ENCODE measurements at places on chromosomes 1 and 21.

GRCh38 chr1:187046293-187046692 lies 217.5 kb downstream of the PLA2G4A start:
- DNase-seq, result no peak

DNA sequence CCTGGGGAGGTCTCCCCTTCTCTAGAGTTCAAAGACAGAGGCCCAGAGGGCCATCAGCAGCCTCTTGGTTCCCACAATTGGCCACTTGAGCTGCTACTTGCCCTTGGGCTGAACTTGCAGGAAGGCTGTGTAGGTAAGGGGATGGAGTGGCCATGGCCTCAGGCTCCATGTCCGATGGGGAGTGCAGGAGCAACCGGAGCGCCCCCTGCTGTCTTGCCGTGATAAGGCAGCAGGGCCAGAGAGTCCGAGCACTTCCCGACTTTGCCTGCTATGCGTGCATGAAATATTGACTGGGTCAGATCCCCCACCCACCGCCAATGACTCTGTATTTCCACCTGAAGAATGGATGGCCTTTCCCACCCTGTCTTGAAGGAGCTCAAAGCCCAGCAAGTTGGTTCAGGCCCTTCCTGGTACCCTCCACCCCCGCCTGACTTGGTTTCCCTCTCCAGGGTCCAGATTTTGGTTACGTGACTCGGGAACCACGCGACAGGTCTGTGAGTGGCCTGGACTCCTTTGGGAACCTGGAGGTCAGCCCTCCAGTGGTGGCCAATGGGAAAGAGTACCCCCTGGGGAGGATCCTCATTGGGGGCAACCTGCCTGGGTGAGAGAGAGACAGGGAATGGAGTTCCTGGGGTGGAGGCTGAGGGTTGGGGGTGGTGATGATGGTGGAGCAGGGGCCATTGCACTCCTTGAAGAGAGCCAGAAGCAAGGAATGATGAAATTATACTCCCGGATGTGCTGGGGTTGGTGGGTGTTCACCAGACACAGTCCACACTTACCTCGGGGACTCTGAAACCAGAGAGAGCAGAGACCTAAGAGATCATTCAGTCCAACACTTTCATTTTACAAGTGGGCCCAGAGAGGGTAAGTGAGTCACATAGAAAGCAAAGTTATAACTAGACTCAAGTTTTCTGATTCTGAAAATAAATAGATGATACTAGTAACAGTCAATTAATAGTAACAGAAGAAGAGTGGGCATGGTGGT lies 25.6 kb downstream of the PADI3 start:
- peak; percentile 0 for DNase-seq

GRCh38 chr1:109214695-109215623 lies 1.2 kb downstream of the SARS1 start:
- no peak for DNase-seq

DNA sequence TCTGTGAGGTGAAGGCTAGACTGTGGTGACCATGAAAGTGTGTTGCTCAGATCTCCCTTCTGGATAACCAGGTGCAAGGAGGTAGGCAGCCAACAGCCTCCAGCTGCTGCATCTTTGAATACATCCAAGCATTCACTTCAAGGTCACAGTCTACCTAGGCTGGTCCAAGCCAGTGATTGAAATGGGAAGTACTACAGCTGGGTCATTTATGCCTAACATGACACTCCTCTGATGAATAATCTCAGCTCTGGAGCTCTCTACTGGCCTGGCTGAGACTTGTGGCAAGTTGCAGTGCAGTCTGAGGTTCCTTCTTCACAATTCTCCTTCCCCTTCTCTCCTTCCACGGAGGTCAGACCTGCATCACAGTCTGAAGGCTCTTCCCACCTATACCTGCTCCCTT lies 35.0 kb upstream of the ARHGAP29 start:
- no peak for DNase-seq

- DNase-seq, result no peak
Measured at GRCh38 chr1:21184276-21184675, 7.6 kb upstream of the EIF4G3 start.

GRCh38 chr1:67704351-67704750 lies 19.4 kb downstream of the GADD45A start:
- DNase-seq, result no peak

DNA sequence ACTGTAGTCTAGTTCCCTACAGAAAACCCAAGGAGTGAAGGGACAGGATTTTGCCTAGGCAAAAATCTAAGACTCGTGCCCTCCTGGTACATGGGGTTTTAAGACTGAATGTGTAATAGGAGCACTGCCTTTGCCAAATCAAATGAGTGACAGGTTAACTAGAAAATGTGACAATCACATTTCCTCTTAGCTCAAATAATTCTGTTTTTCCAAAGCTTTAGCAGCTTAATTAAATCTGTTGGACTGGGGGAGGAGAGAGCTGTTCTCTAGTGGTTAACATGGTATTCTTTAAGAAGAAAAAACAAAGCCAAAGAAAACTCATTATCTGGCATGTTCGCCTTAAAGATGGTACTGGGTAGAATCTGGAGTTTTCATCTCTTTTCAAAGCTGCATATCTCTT lies 12.6 kb downstream of the FNDC5 start:
- no peak for DNase-seq

- DNase-seq, result no peak
Measured at GRCh38 chr21:34800797-34801518, 132.2 kb downstream of the CLIC6 start.

DNA sequence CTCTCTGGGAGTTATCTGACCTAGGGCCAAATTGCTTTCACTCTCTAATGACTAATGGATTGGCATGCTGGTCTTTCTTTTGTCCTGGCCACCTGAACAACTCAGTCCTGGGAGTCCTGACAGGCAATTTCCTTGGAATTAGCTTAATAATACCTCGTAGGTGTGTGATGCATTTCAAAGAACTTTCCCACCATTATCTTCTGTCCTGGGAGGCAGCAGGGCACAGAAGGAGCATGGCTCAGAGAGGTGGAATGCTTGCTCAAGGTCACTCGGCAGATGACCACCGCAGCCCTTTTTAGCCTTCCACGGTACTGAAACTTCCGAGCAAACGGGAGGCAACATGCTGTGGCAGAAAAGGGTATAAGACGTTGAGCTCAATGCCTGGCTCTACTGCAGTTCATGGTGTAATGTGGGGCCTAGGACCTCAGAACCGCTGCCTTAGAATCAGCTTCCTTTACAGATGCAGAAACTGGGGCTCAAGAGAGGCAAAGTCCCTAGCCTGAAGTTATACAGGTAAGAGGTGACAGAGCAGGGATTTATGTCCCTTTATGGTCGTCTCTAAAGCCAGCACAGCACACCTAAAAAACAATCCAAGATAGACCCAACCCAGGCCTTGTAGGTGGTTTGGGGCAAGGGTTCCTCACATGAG lies 3.2 kb downstream of the ID3 start:
- DNase-seq, result no peak

DNA sequence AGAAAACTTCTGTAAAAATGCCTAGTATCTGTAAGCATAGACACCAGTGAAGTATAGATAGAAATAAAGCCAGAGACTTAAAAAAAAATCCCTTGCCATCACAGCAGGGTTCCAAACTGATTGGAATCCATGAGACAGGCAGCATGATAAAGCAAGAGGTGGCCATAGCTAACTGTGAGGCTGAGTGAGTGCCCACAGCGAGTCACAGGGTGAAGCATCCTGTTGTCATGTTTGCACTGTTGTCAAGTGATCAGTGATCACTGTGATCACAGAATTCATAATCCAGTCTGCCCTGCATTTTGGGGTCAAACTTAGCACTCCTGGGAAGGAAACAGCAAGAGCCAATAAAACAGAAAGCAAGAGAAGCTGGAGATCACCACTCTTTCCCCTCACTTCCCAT lies 33.3 kb downstream of the LRRC8B start:
- DNase-seq, result no peak

DNA sequence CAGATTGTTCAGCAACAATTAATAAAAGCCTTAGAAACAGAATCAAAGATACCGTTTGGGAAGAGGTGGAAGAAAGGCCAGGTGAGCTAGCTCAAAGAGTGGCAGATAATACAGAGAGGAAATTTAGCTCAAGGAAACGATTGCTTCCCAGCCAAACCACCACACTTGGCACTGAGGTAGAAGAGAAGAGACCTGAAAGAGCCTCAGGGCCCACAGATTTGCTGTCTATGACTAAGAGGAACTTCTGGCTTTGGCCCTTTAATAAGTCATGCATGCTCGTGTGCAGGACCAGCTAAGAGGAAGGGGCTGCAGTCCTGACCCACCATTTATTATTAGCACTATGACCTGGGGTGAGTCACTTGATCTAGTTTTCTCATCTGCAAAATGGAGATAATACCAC lies 72.8 kb upstream of the BCL10 start:
- DNase-seq, result no peak

DNA sequence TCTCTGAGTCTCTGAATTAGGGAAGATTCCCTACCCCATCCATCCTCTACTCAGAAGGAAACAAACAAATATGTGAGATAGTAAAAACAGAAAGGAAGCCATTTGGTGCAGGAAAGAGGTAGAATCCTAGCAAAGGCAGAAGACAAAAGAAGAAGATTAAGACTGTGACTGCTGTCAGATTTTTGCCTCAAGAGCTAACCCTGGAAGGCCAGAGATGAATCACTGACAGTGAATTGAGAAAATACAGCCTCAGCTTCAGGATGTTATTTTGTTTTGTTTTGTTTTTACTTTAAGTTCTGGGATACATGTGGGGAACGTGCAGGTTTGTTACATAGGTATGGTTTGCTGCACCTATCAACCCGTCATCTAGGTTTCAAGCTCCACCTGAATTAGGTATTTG lies 31.7 kb downstream of the DSTYK start:
- DNase-seq, result no peak

DNA sequence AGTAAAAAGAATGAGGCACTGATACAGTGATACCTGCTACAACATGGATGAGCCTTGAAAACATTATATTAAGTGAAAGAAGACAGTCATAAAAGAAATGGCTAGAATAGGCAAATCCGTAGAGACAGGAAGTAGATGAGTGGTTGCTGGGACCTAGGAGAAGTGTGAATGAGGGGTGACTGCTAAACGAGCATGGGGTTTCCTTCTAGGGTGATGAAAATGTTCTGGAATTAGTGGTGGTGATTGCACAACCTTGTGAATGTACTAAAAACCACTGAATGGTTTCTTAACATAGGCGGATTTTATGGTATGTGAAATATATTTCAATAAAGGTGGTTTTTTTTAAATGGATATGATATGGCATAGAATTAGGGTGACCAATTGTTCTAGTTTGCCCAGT lies 12.6 kb upstream of the SERINC2 start:
- no peak for DNase-seq

- no peak for DNase-seq
Measured at GRCh38 chr1:231187571-231187970, 25.7 kb downstream of the TRIM67 start.

DNA sequence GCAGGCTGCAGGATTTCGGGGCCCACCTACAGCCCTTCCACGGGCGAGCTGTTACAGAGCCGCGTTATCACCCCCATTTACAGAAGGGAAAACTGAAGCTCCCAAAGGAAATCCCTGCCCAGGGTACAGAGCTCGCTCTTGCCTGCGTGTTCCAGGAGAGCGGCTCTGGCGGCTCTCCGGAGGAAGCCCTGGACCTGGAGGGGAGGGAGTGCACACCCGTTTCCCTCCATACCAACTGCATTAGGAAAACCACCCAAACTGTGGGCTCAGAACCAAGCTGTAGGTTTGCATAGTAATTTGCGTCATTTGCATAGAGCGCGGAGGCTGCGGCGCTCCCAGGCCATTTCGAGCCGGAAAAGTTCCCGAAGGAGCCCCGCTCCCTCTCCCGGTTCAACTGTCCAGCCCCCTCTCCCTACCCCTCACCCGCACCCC lies 24.7 kb upstream of the ADGRB2 start:
- DNase-seq, result no peak

DNA sequence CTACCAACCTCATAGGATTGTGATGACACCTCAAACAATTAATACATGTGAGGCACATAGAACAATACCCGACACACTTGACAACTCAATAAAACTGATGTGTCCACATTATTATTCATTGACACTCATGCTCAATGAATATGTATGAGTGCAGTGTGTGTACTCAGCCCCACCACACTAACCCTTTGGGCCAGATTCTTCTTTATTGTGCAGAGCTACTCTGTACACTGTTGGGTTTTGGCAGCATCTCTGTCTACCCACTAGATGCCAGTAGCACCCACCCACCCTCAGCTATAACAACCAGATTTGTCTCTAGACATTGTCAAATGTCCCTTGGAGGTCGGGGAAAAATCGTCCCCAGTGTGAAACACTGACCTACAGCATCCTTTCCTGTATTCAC lies 10.1 kb downstream of the CASP9 start:
- DNase-seq, result no peak

GRCh38 chr1:64440183-64440826 lies 29.6 kb upstream of the CACHD1 start:
- no peak for DNase-seq

DNA sequence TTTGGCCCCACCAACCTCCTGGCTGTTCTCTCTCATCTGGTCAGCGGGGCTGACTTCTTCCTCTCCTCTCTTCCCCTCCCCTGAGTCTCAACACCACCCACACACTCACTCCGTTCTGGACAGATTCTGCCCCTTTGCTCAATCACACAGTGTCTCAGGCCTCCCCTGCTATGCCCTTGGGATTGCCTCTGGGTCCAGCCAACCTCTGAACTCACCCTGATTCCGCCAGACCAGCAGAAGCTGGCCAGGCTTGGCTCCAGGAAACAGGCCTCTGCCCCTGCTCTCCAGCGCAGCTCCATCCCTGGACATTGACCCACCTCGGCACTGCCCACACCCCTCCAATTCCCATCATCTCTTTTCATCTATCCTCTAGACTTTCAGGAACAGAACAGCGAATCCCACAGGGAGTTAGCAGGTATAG lies 22.1 kb downstream of the AHDC1 start:
- no peak for DNase-seq

DNA sequence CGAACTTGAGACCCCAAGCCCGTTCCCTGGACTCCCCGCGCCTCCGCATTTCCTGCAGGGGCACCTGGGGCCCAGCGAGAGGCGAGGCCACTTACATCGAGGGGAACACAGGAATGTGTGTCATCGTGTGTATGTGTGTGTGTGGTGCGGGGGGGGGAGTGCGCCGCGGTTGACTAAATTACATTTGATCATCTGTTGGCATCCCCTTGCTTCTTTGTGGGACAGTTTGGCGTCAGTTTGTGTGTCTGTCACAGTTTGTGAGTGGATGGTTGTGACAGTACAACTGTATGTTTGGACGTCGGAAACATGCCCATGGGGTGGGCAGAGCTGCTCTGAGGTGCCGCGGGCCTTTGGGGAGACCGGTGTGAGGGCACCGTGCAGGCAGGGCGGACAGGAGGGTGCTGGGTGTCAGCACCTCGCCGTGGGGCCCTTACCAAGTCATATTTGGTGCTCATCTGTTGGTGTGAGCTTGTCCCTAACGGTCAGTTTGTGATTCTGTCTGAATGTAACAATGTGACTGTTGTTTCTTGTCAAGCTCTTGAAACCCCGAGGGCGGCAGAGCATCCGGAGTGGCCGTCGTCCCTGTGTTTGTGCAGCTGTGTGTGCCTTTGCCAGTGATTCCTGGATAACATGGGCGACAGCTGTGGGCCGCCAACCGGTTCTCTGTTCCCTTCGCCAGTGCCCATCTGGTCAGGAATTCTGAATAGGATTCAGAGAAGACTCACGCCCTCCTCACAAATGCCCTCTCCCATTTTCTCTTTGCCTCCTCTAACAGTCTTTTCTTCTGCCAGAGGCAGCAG lies 899 bp downstream of the OPRD1 start:
- DNase-seq, result no peak

GRCh38 chr1:26160527-26161414 lies 1.9 kb downstream of the FAM110D start:
- no peak for DNase-seq

All from NCI-H187 treated with DMSO at 0.1 percent for 48 hours (cell line).